ENCODE measurements at places on chromosomes 4 and X. TPM values are rescaled to one million over a fixed set of nuclear protein-coding genes. Genes with fewer than 3 reads are reported as not detected.

Gene PRRG1
- not detected for total RNA-seq

Gene PARM1
- total RNA-seq, result 0.04 TPM

Gene IGFBP7
- not detected for total RNA-seq

Gene TEX13C
- not detected for total RNA-seq

Gene FAM9C
- total RNA-seq, result not detected

Gene FAM13A
- 2.6 TPM for total RNA-seq

Gene SH3BP2
- 82.5 TPM for total RNA-seq

Gene ANOS1
- not detected for total RNA-seq

Gene CWH43
- not detected for total RNA-seq

Gene ALG13
- 47.6 TPM for total RNA-seq

Gene TEX13A
- total RNA-seq, result not detected

Gene ARHGAP10
- total RNA-seq, result 8.7 TPM

Gene GAB3
- total RNA-seq, result 6.0 TPM

Gene LINC00632
- total RNA-seq, result not detected

Gene FGF13
- total RNA-seq, result not detected

Gene TEC
- 2.2 TPM for total RNA-seq

Gene FAAH2
- 1.4 TPM for total RNA-seq

Gene LDB2
- total RNA-seq, result not detected

Gene GYPE
- 2.3 TPM for total RNA-seq

Gene EVC
- total RNA-seq, result 1.9 TPM

Gene GLUD2
- total RNA-seq, result 1.4 TPM

Gene PNMA6A
- total RNA-seq, result 1.6 TPM

Gene PF4V1
- not detected for total RNA-seq

Gene ASMT
- total RNA-seq, result 2.9 TPM

Gene PNMA6F
- not detected for total RNA-seq

Gene CLCN5
- total RNA-seq, result 3.4 TPM

Gene TLR2
- 0.23 TPM for total RNA-seq

Gene TREX2
- total RNA-seq, result 1.7 TPM

Gene NUDT6
- total RNA-seq, result 5.4 TPM

Gene GPC3
- total RNA-seq, result not detected

Gene MID2
- 8.7 TPM for total RNA-seq

Gene MRPL1
- 91.2 TPM for total RNA-seq

Gene ASB12
- total RNA-seq, result not detected

Gene KLKB1
- not detected for total RNA-seq

Gene PFKFB1
- total RNA-seq, result 0.63 TPM

Gene ADH1B
- not detected for total RNA-seq

Gene TLR6
- total RNA-seq, result 0.59 TPM

Gene PAGE2B
- total RNA-seq, result not detected

Gene MFAP3L
- total RNA-seq, result 2.5 TPM

Gene AFF2
- total RNA-seq, result 0.48 TPM

Gene CT45A1
- total RNA-seq, result not detected

Gene GPR173
- 0.17 TPM for total RNA-seq

Gene VSIG1
- total RNA-seq, result 0.67 TPM

Gene MAP7D2
- 0.34 TPM for total RNA-seq

Gene VEGFD
- total RNA-seq, result not detected

Gene XPNPEP2
- total RNA-seq, result 0.23 TPM

Gene CRLF2
- not detected for total RNA-seq

Gene MAGIX
- total RNA-seq, result 0.99 TPM

Gene NOX1
- not detected for total RNA-seq

Gene PHKA1
- total RNA-seq, result 6.1 TPM

Gene IBSP
- total RNA-seq, result not detected

Gene SOD3
- total RNA-seq, result not detected

Gene NDUFC1
- 53.1 TPM for total RNA-seq

All from activated CD8-positive, alpha-beta memory T cell treated with anti-CD3 and anti-CD28 coated beads for 36 hours (primary cell).